ENCODE measurements at places on chromosomes 2 and 18. TPM values are rescaled to one million over a fixed set of nuclear protein-coding genes. Genes with fewer than 3 reads are reported as not detected.
A peak's percentile ranks its signal among the peaks of the same experiment; 100 is the strongest.

Gene OXER1
- total RNA-seq: 1.2 TPM

- H3K27ac ChIP-seq: no peak overlapping the region
- H3K36me3 ChIP-seq: no peaks in the 10 kb centered on the region
- DNase-seq: no peak
- no peaks in the 10 kb centered on the region for H3K27me3 ChIP-seq
Observed at GRCh38 chr2:149483004-149483605, 104.5 kb downstream of the MMADHC start.

- no peak overlapping the region for H3K4me3 ChIP-seq
- H3K36me3 ChIP-seq: no peaks in the 10 kb centered on the region
- no peak for DNase-seq
- no peaks in the 10 kb centered on the region for H3K27me3 ChIP-seq
- no peaks in the 10 kb centered on the region for H3K4me1 ChIP-seq
- H3K27ac ChIP-seq: no peak overlapping the region
Observed at GRCh38 chr18:58608216-58608615, 20.7 kb downstream of the ALPK2 start.

Gene RNF152
- total RNA-seq: 6.3 TPM

GRCh38 chr18:57839942-57840381, 36.8 kb upstream of the ATP8B1 start:
- H3K27ac ChIP-seq: no peak overlapping the region
- H3K27me3 ChIP-seq: no peaks in the 10 kb centered on the region
- no peaks in the 10 kb centered on the region for H3K36me3 ChIP-seq
- no peaks in the 10 kb centered on the region for H3K4me1 ChIP-seq
- no peak for DNase-seq
- no peak overlapping the region for H3K4me3 ChIP-seq

Gene SNORC
- total RNA-seq: 0.20 TPM

DNA sequence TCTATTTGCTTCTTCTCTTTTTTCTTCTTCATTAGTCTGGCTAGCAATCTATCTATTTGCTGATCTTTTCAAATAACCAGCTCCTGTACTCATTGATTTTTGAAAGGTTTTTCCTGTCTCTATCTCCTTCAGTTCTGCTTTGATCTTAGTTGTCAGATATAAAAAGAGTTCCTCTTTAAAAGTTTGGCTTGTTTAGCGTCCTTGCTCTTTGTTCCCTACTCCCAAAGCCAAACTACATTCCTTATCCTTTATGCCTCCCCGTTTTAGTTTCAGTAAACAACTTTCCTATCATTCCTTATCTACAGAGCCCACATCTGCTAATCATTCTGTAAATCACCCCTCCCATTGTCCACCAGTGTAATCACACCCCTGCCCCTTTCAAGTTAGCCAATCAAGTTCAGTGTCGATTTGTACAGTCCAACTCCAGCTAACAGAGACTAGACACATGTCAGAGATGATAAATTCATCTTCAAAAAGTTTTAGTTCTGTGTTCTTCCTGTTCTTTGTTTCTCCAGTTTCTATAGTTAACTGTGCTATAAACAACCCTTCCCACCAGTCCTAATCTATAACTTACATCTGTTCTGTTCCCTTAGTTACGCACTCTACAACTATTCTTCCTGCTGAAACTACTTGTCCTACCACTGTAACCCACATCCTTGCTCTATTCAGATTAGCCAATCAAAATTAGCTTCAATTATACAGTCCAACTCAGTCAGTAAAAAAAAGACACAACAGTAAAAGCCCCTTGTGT, 44.4 kb downstream of the TFPI start:
- no peaks in the 10 kb centered on the region for H3K27me3 ChIP-seq
- peaks cover 17% of the 10 kb centered on the region for H3K4me1 ChIP-seq
- H3K4me3 ChIP-seq: no peak overlapping the region
- H3K27ac ChIP-seq: peak overlapping the region; percentile 9

GRCh38 chr18:76553715-76554546, 58.9 kb upstream of the ZNF516 start:
- peak; percentile 61 for DNase-seq
- no peak overlapping the region for H3K4me3 ChIP-seq
- H3K36me3 ChIP-seq: no peaks in the 10 kb centered on the region
- no peaks in the 10 kb centered on the region for H3K4me1 ChIP-seq
- H3K27me3 ChIP-seq: no peaks in the 10 kb centered on the region

- H3K4me1 ChIP-seq: no peaks in the 10 kb centered on the region
- no peak for DNase-seq
- no peaks in the 10 kb centered on the region for H3K27me3 ChIP-seq
- H3K27ac ChIP-seq: no peak overlapping the region
Observed at GRCh38 chr2:238119756-238120462, 18.6 kb upstream of the KLHL30 start.

DNA sequence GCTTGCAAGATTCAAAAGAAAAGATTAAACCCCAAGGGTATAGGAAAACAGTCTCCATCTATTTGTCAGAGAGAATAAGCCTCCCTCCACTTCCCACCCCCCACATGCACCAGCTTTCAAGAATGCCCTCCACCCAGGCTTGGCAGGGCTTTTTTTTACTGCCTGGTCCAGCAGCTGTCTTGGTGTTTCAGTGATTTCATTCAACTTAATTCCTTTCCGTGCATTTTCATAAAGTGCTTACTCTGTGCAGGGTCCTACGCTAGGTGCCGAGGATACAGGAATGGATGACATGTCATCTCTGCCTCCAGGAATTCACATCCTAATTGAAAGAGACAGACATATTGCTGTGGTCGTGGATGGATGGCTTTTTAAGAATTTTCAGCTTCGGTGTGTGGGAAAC, 117.9 kb downstream of the LRATD1 start:
- no peak overlapping the region for H3K27ac ChIP-seq
- DNase-seq: no peak
- no peaks in the 10 kb centered on the region for H3K36me3 ChIP-seq
- no peak overlapping the region for H3K4me3 ChIP-seq
- no peaks in the 10 kb centered on the region for H3K4me1 ChIP-seq

DNA sequence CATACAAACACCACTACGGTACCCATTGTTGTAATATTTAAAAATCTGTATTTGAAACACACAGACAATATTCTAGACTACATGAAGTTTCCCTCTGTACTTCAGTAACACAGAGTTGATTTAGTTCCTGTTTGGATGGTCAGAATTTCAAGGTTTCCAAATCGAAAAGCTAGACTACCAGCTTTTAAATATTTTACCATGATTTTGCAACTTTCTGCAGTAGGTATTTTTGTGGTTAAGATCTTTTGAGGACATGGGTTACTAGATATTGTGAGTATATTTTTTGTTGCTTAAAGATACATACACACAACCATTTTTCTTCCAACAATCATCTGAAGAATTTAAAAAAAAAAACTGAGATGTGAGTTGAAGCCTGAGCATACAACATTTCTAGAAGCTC, 10.9 kb downstream of the SERPINB5 start:
- H3K4me1 ChIP-seq: no peaks in the 10 kb centered on the region
- no peaks in the 10 kb centered on the region for H3K36me3 ChIP-seq
- no peak overlapping the region for H3K27ac ChIP-seq
- no peak overlapping the region for H3K4me3 ChIP-seq
- DNase-seq: no peak

GRCh38 chr2:161122772-161123530, 37.3 kb upstream of the TANK start:
- peak overlapping the region; percentile 22 for H3K27ac ChIP-seq
- no peak overlapping the region for H3K4me3 ChIP-seq
- DNase-seq: peak; percentile 64

- peak overlapping the region; percentile 88 for H3K27ac ChIP-seq
- no peaks in the 10 kb centered on the region for H3K27me3 ChIP-seq
- peak overlapping the region; percentile 2 for H3K4me3 ChIP-seq
- DNase-seq: peak; percentile 68
Observed at GRCh38 chr2:96260387-96261260, 5.2 kb downstream of the TMEM127 start.

DNA sequence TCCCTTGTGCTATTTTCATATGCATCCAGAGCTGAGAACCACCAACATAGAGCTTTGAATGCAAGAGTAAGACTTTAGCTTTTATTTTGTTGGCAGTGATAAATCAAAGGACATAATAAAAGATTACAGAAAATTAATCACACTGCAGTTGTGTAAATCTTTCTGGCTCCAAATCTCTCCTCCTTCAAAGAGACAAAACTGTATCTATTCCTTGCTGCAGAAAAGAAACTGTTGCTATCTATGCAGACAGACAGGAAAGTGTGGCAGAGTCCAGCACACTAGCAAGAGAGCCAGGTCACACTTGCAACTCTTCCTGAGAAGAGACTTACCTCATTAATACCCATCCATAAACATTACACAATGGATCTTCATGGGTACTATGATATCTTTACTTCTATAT, 57.5 kb downstream of the DTNB start:
- H3K27ac ChIP-seq: no peak overlapping the region
- no peaks in the 10 kb centered on the region for H3K4me1 ChIP-seq
- H3K36me3 ChIP-seq: no peaks in the 10 kb centered on the region
- no peak overlapping the region for H3K4me3 ChIP-seq
- H3K27me3 ChIP-seq: no peaks in the 10 kb centered on the region
- DNase-seq: no peak

Gene G6PC2
- total RNA-seq: not detected

DNA sequence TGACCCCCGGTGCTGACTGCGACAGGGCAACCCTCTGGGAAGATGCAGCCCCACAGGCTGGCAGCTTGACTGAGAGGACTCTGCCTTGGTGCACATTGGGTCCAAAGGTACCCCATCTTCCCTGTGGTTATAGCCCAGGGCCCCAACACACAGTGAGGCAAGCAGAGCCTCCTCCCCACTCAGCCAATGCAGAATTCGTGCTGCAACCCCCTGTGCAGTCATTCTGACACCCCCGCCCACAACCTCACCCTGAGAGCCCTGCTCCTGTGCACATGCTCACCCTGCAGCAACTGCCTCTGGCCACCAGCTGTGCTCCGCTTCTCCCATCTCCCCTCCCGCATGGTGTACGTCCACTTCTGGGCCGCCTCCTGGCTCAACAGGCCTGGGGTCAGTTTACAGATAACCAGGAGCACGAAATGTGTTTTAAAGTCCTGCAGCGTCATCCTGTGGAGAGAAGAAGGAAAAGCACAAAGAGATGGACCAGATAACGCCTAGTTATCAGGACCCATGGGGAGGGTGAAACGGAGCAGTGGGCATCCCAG, 24.4 kb downstream of the CAPN14 start:
- no peaks in the 10 kb centered on the region for H3K4me1 ChIP-seq
- H3K36me3 ChIP-seq: no peaks in the 10 kb centered on the region
- DNase-seq: no peak
- no peaks in the 10 kb centered on the region for H3K27me3 ChIP-seq
- H3K4me3 ChIP-seq: no peak overlapping the region

DNA sequence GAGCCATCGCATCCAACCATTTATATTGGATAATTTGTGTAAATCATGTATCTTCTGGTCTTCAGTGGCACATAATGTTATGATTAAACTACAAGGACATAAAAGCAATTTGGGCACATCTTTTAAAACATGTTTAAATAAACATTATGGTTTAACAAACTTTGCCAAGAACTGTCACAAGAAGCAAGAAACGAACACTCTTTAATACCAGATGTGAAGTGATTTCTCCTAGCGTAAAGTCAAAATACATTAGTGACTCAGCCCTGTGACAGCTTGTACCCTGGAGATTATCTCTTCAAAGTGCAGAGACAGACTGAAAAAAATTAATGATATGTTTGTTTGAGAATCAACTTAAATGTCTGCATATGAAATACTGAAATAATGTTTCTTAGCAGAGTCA, 39.9 kb downstream of the DSEL start:
- DNase-seq: no peak
- no peak overlapping the region for H3K27ac ChIP-seq
- H3K4me1 ChIP-seq: no peaks in the 10 kb centered on the region
- no peaks in the 10 kb centered on the region for H3K36me3 ChIP-seq

Gene TMEM178A
- total RNA-seq: 1.7 TPM

DNA sequence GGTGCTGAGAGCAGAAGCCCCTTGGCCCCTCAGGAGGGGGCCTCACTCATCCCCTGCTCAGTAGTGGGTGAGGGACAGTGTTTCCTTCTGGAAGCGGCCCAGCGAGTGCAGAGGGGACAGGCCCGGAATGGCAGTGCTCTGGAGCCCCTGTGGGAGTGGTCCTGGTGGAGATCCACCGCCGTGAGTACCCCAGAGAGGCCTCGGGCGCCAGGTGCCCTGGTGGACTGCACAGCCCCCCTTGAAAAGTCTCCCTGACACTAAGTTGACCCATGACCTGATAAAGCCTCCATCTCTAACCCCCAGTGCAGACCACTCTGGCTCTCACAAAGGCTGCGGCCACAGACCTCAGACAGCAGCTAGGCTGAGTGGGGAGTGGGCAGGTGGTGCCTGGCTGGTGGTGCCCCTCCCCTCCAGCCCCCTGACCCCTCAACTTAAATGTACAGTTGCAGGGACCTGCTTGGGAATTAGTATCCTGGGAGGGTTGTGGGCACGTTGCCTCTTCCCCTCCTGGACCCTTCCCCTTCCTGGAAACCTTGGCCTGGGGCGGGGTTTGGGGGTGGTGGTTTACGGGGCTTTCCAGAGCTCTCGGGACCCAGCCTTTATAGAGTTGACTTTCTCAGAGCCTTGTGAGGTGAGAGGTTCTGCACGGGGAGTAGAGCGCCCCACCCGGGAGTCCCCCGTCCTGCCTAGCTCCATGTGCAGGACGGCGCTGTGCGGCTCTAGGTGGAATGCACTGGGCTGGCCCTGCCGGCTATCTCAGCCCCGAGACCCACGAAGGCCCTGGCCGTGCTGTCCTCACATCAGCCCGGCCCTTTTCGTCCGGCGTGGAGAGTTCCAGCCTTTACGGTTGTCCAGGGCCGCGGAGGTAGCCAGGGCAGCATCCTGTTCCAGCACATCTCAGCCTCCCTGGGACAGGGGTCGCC, 62.7 kb downstream of the RTP5 start:
- no peaks in the 10 kb centered on the region for H3K4me1 ChIP-seq
- no peaks in the 10 kb centered on the region for H3K27me3 ChIP-seq
- H3K36me3 ChIP-seq: no peaks in the 10 kb centered on the region
- H3K27ac ChIP-seq: no peak overlapping the region
- no peak for DNase-seq

Gene LPIN2
- total RNA-seq: 64.8 TPM

Gene GPR45
- total RNA-seq: not detected

DNA sequence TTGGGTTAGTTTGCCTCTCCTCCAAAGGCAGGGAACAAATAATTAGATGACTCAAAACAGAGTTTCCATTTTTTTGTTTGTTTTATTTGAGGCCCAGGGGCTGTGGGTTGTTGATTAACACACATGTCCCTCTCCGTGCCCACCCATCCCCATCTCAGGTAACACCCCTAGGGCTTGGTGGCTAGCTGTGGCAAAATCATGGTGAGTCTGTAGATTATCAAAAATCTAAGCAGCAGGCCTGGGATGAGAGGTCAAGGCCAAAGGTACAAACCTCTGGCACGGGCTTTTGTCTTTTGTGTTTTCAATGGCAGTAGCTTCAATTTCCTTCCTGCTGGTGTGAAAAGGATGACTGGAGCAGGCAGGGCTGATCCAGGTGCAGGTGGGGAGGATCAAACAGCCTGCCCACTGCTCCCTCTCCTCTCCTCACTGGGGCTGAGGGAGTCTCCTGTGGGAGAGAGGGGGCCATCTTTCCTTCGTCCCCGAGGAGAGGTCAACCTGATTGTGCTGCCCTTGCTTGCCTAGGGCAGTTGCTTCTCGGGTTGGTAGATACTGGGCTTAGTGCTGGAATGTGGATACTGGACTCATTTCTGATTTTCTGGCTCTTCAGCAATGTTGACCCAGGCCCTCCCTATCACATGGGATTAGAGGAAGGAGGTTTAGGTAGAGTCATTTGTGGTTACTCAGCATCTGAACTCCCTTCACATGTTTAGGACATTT, 31.9 kb upstream of the EML4 start:
- no peak for DNase-seq
- no peaks in the 10 kb centered on the region for H3K36me3 ChIP-seq
- H3K27ac ChIP-seq: no peak overlapping the region
- H3K4me1 ChIP-seq: peaks cover 57% of the 10 kb centered on the region

GRCh38 chr18:75192899-75193298, 16.0 kb downstream of the PTGR3 start:
- H3K36me3 ChIP-seq: no peaks in the 10 kb centered on the region
- no peaks in the 10 kb centered on the region for H3K27me3 ChIP-seq
- H3K4me1 ChIP-seq: no peaks in the 10 kb centered on the region
- no peak overlapping the region for H3K27ac ChIP-seq
- H3K4me3 ChIP-seq: no peak overlapping the region
